ENCODE measurements at places on chromosomes 12 and 14. TPM values are rescaled to one million over a fixed set of nuclear protein-coding genes. Genes with fewer than 3 reads are reported as not detected.

- DNase-seq, result no peak
Measured at GRCh38 chr14:31703056-31703455, 141.9 kb downstream of the NUBPL start.

- DNase-seq, result no peak
Measured at GRCh38 chr14:56648508-56649301, 69.1 kb downstream of the TMEM260 start.

- no peak for DNase-seq
Measured at GRCh38 chr14:78202163-78202562, 32.0 kb downstream of the NRXN3 start.

Gene VRTN
- polyA plus RNA-seq, result not detected

- no peak for DNase-seq
Measured at GRCh38 chr12:19964549-19964948, 403.8 kb upstream of the PDE3A start.

- no peak for DNase-seq
Measured at GRCh38 chr12:91603060-91603459, 420.4 kb upstream of the DCN start.

Gene SYT1
- polyA plus RNA-seq, result 21.7 TPM

GRCh38 chr12:6044082-6044481, 80.4 kb downstream of the VWF start:
- DNase-seq, result no peak

- DNase-seq, result no peak
Measured at GRCh38 chr12:49672301-49673217, 34.6 kb downstream of the FMNL3 start.

DNA sequence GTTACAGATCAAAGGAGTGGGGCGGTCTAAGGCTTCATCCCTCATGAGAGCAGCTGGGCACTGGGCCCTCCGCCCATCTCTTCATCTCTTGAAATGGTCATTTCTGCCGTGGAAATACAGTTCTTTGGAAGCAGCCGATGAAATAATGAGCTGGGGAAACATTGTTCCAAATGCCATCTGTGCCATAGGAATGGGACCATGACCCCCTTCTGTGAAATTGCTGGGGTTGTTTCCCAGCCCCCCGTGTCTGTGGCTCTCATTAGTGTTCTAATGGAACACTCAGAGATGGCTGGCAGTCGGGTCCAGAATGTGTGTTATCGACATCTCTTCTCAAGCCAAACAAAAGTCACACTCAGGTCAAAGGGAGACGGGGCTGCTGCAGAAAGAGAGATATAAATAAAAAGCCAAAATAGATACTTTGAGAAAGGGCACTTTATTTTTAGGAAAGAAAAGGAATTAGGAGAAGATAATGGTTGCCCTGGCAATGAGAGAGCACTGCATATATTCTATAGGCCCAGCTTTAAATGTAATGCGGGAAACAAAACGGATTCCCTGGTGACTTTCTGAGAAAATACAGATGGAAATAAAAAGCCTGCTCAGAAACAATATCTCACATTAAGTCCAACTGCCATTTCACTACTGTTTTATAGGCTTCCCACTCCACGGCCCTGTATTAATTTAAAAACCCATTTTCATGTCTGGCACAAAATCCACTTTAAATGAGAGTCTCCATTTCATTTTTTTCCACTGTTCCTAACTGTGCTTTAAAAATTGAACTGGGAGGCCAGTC, 107.1 kb downstream of the TTC8 start:
- DNase-seq, result no peak

Gene NFE2
- polyA plus RNA-seq, result 1.5 TPM

- no peak for DNase-seq
Measured at GRCh38 chr12:27511031-27511722, 12.8 kb upstream of the PPFIBP1 start.

DNA sequence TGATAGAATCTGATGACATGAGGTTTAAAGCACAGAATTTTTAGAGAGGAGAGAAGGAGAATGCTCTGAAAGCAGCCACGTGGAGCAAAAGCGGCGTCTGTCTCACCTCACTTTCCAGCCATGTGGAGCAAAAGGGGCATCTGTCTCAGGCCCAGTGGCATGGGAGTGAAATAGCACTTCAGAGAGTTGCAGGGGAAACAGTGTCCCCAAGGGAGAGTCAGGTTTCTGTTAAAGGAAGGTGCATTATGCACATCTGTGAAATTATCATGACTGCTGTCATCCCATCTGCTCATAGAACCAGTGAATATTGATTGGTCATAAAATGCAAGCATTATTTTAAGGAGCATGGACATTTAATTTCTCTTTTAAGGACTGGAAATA, 124.0 kb downstream of the BICD1 start:
- no peak for DNase-seq

DNA sequence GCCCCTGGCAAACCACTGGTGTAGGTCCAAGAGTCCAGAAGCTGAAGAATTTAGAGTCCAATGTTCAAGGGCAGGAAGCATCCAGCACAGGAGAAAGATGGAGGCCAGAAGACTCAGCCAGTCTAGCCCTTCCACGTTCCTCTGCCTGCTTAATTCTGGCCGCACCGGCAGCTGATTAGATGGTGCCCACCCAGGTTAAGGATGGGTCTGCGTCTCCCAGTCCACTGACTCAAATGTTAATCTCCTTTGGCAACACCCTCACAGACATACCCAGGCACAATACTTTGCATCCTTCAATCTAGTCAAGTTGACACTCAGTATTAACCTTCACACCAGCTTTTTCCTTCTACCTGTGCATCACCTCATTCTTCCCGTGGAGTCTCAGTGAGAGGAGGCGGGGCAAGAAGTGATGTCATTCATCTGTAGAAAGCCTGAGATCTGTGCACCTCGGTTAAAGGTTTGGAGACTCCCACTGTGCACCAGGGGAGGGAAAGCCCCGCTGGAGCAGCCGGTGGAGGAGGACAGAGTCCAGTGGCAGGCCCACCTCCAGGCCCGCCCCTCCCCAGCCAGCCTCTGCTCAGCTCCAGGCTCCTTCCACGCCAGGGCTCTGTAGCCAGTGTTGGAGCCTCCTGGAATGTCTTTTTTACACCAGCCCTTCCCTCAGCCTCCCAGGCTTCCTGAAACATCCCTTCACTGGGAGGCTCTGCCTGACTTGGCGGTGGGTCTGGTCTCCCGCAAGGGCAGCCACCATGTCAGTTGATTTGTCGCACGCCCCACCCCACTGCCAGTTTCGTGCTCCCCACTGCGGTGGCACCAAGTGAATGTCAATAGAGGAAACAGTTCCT, 80.1 kb upstream of the DYNC1H1 start:
- no peak for DNase-seq

DNA sequence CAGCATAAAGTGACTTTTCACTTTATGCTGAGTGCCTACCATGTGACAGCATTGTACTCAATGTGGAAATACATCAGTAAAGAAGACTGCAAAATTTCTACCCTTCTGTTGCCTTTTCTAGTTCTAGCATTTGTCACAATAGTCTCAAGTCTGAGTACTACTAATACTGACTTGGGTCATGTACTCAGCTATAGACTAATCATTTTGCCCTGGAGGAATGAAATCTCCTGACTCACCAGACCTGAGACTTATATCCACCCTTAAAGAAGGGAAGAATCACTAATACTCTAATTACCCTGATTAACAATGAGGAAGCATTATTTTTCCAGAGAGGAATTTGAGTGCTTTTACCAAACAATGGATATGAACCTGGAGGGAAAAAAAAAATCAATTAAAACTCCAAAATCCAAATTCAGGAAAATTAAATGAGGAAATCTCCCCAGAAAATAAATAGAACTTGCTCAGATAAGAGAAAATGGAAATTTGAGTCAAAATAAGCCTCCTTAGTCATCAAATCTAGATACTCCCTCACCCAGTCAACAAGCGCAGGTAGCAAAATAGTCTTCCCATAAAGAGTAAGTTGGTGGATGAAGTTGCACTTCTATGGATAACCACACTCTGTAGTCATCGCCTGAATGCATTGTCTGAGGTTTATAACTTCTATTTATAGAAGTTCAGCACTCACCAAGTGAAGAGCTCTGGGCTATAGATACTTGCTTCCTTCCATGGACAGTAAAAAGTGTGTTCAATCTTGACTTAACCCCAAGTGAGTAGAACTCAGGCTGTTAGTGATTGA, 386.6 kb downstream of the SYT1 start:
- no peak for DNase-seq

DNA sequence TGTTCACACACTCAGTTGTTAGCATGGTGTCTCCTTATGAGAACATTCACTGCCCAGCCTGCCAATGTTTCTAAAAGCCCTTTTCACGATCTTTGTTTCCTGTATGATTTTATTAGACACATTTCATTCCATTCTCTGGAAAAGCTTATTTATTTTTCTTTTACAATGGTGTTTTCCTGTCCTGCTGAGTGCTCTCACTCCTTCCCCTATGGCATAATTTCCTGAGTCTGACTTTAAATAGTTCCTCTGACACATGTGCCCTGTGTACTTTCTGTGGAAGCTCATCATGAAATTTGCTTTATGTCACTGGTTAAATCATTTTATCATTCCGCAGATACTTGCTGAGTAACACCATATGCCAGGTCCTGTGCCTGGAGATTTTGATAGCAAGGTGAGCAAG, 612.0 kb downstream of the FLRT2 start:
- no peak for DNase-seq

Gene GUCY2C
- 1.1 TPM for polyA plus RNA-seq

DNA sequence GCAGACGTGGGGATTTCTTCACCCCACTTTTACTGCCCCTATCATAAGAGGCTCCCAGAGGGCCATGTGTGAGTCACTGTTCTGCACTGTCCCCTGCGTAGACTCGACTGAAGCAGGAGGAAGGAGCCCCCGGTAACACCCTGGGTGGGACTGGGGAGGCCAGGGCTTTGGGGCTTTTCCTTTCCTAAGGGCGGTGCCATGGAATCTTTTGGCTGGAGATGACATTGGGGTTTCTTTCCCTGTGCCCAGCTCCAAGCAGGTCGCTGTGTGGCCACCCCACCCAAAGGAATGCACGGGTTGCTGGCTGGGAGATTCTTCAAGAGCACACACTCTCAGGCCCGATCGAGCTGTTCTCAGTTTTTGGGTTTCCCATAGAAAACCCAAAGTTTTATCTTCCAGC, 62.3 kb upstream of the RIN3 start:
- no peak for DNase-seq

- DNase-seq, result no peak
Measured at GRCh38 chr14:58780605-58781004, 142.8 kb downstream of the DACT1 start.

GRCh38 chr12:18135509-18135908, 45.5 kb upstream of the RERGL start:
- DNase-seq, result no peak

DNA sequence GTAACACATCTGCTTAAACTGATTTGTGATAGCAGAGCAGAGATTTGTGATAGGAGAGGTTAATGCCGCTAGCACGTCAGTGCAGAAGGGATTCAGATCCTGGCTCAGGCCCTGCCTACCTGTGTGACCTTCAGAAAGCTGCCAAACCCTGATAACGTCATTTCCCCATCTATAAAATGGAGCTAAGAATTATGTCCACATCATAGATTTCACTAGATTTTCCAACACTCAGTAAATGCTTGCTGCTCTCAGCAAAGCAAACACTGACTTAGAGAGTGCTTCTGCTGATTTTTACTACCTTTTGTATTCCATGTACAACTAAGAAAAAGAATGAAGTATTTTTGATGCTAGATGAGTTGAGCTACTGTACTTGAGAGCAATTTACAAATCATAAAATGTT, 261.4 kb downstream of the ITPR2 start:
- DNase-seq, result no peak

DNA sequence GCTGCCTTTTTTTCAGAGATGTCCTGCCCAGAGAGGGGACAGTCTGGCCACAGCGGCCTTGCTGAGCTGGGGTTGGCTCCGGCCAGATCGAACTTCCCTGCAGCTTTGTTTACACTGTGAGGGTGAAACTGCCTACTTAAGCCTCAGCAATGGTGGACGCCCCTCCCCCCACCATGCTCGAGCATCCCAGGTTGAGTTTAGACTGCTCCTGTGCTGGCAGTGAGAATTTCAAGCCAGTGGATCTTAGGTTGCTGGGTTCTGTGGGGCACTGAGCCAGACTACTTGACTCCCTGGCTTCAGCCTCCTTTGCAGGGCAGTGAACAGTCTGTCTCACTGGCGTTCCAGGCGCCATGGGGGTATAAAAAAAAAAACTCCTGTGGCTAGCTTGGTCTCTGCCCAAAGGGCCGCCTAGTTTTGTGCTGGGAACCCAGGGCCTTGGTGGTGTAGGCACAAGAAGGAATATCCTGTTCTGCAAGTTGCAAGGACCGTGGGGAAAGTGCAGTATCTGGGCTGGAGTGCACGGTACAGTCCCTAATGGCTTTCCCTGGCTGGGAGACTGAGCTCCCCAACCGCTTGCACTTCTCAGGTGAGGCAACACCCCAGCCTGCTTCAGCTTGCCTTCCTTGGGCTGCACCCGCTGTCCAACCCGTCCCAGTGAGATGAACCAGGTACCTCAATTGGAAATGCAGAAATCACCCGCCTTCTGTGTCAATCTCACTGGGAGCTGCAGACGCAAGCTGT, 79.1 kb downstream of the LRIG3 start:
- DNase-seq, result no peak

Gene AGAP2
- 1.2 TPM for polyA plus RNA-seq

Gene KLRB1
- polyA plus RNA-seq, result 8.1 TPM

Gene PROX2
- polyA plus RNA-seq, result 4.3 TPM

Gene SCN8A
- 3.4 TPM for polyA plus RNA-seq

- DNase-seq, result no peak
Measured at GRCh38 chr12:53995002-53995377, 5.0 kb upstream of the HOXC9 start.

DNA sequence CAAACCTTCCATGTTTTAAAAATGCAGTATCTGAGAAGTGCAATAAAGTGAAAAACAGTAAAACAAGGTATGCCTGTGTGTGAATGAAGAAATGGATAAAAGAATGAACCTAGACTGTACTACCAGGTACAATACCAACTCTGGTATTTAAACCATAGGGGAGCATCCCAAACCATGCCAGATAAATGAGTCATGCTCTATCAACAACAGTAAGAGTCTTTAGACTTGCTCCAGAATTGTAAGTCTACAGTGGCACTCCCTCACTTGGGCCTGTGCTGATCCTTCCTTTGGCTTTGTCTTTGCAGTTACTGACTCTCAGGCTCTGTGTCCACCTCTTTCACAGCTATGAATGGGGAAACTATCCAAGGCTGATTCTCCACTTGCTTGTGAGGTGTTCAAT, 38.1 kb downstream of the BBS10 start:
- DNase-seq, result no peak

DNA sequence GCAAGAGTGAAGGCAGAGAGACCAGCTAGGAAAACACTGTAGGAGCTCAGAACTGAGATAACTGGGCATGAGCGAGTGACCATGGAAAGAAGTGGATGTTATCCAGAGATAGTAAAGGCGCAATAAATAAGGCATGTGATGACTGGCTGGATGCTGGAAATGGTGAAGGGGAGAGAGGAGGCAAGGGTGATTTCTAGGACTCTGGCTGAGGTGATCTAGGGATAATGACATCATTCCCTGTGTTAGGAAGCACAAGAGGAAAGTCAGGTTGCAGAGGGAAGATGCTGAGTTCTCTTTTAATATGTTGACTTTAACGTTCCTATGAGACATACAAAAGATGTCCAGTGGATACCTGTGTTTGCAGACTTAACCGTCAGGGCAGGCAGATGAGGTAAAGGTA, 78.7 kb downstream of the C12orf56 start:
- DNase-seq, result no peak

Gene KLRK1
- polyA plus RNA-seq, result 1.8 TPM

Measured in left kidney (tissue), 8 donors.